MG63 (cell line): ENCODE measurements at places on chromosomes 6 and 20.

- no peak for DNase-seq
Measured at GRCh38 chr6:76862936-76863335, 600.4 kb downstream of the HTR1B start.

DNA sequence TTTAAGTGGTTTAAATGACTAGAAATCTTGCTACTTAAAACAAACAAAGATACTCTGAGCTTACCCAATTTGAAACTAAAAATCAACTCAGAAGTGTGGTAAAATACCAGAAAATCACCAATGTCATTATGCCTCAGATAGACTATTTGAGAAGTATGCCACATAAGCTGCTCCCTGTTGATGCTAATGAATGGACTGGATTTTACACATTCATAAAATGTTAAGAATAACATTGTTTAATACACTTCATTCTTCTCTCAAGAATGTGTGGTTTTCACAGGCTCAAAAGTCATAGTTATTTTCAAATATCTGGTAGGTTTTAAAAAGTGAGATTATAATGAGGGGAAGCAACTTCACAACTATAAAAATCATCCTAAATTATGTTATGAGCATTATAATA lies 170.6 kb downstream of the TASP1 start:
- no peak for DNase-seq

DNA sequence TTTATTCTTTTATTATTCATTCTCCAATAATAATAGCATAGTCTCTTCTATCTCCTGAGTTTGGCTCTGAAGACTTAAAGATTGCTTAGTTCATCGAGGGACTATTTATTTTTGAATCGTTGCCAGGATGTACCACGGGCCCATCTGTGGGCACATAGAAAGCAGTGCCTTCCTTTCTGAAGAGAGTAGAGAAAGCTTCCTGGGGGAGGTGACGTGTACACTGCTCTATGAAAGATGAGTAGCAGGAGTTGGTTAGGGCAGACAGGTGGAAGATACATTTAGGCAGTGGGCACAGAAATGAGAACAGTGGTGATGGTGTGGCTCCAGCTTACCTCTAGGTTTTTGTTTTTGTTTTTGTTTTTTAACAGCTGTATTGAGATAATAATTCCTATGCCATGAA lies 98.4 kb downstream of the CDKAL1 start:
- DNase-seq = no peak

GRCh38 chr6:33771146-33772081 lies 17.5 kb downstream of the LEMD2 start:
- DNase-seq = peak; percentile 89

- DNase-seq = no peak
Measured at GRCh38 chr6:102300350-102300749, 906.8 kb downstream of the GRIK2 start.

DNA sequence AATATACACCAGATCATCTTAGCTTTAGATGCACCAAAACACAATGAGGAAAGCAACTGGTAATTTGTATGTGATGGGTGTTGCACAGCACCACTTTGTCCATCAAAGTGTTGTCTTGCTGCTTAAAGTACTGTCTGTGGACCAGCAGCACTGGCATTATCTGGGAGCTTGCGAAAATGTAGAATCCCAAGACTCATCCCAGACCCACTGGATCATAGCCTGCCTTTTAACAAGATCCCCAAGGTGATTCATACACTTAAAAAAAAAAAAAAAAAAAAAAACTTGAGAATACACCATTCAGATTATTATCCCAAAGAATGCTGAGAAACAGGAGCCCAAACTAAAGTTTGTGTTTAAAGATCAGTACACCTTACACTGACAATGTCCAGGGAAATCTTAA lies 123.4 kb downstream of the TASP1 start:
- no peak for DNase-seq

DNA sequence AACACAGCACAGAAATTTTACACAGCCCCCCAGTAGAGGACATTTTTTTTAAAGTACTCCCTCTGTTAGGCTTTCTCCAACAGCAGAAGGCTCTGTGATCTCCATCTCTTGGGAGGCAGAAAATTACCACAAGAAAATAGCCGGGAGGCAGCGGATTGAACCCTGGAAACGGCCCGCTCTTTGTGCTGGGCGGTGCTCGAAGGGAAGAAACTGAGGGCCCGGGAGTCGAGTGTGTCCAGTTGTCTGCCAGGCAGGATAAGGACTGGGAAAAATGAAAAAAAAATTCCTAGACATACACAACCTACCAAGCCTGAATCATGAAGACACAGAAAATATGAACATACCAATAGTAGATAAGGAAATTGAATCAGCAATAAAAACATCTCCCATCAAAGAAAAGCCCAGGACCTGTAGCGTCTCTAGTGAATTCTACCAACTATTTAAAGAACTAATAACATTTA lies 31.5 kb downstream of the POM121L2 start:
- DNase-seq = peak; percentile 13

DNA sequence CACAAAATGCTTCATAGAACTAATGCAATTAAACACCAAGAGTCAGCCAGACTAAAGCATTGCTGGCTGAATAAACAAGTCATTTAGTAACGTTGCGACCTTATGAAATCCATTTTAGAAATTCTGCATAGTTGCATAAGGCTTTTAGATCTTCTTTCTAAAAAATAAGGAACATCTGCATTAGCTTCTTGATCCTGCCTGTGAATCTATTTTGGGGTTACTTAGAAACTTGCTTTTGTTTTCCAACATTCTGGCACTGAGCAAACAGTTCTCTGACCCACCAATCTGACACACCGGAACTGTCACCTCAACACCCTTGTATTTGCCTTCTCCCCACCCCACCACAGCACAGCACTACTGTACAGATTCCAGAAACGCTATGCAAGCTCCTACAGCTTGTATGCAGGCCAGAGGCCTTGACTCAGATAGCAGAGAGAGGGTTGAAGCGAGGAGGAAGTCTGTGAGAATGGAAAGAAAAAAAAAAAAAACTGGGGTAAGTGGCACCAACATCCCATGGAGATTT lies 55.0 kb downstream of the KIF13A start:
- peak; percentile 83 for DNase-seq

GRCh38 chr6:13273202-13273930 lies 55.0 kb downstream of the TBC1D7 start:
- DNase-seq = no peak

DNA sequence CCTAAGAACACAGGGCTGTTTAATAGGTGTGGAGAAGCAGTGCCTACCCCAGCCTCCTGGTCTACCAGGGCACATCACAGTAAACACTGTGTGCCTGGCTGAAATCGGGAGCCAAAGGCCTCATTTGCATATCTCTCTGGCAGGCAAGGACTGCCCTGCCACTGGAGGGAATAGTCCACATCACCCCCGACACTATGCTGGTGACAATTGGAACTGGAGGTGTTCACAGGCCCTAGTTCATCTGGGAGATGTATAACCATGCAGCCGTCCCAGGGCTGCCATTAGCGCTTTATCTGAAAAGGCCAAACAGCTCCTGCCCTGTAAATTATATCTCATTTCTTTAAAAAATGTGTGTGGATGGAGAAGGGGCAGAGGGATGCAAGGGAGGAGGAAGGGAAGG lies 150.3 kb downstream of the LINC00237 start:
- DNase-seq = no peak
